ENCODE measurements at places on chromosomes 7 and 10.

GRCh38 chr10:132241496-132241895, 54.7 kb downstream of the DPYSL4 start:
- DNase-seq: no peak

GRCh38 chr10:78572565-78572964, 496.2 kb upstream of the ZMIZ1 start:
- no peak for DNase-seq

DNA sequence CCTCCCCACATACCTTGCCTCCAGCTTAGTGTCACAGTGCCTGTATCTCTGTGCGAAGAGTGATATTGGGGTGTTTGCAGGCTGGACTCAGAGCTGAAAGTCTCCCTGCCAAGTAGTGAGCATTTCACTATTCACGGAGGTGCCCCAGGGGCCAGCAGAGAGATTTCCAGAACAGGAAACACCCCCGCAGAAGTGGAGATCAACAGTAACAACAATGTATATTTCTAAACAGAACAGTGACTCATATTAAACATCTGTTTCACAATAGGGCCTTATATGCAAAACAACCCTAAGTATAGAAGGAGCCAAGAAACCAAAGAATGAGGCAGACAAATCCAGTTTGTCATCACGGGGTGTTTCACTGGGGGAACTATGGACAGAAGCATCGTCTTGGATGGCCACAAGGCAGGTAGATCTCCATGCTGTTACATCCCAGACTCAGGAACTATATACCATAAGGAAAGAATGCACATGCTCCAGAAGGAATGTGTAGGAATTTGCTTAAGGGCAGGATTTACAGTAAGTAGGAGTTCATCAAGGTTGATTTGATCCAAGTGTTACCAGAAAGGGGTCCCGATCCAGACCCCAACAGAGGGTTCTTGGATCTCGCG, 29.3 kb upstream of the CCL24 start:
- no peak for DNase-seq

GRCh38 chr10:21318540-21319167, 206.8 kb downstream of the SKIDA1 start:
- DNase-seq: no peak

GRCh38 chr7:16989811-16990413, 108.1 kb upstream of the AGR3 start:
- no peak for DNase-seq

GRCh38 chr7:127891144-127891543, 140.1 kb downstream of the LRRC4 start:
- DNase-seq: no peak

DNA sequence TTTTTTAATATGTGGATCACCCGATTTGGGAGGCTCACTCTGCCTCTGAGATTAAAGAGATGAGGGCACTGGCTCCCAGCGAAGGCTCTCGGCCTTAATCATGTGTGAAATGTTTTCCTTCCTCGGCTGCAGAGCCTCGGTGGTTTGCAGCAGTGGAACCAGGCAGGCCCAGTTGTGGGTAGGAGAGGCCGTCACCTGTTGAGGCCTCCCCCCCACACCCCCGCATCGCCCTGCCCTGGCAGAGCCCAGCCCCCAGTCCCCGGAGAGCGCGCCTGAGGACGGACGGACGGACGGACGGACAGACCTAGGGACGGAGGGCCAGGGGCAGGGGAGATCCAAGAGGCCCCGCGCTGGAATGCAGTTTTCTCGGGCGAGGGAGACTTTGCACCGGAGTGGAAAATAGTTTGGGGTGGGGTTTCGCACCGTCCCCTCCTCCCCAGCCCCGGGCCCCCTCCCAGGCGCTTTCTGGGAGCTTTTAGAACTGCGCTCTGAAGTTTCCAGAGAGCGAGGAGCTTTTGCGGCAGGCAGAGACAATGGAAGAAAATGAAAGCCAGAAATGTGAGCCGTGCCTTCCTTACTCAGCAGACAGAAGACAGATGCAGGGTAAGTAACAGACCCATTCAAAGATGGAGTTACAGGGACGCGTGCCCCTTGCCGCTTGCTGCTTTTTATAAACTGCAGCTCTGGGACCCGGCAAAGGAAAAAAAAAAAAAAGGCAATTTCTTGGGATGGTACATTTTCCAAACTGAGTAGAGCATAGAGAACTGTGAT, at the start of gene KIAA1217:
Gene KIAA1217 (plus strand): TSS at position 478 of the 771 bp plus-strand sequence. CDS start 56 bp downstream, at position 534.
- no peak for DNase-seq

GRCh38 chr10:14009371-14010100, 321.2 kb downstream of the FRMD4A start:
- peak; percentile 20 for DNase-seq

DNA sequence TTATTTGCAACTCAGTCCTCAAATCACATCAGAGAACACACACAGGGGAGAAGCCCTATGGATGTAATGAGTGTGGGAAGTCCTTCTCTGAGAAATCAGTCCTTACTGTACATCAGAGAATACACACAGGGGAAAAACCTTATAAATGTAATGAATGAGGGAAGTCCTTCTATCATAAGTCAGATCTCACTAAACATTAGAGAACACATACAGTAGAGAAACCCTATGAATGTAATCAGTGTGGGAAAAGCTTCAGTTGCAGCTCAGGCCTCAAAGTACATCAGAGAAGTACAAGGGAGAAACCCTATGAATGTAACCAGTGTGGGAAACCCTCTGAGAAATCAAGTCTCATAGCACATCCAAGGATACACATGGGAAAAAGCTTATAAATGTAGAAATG, 39.0 kb upstream of the ZNF248 start:
- no peak for DNase-seq

DNA sequence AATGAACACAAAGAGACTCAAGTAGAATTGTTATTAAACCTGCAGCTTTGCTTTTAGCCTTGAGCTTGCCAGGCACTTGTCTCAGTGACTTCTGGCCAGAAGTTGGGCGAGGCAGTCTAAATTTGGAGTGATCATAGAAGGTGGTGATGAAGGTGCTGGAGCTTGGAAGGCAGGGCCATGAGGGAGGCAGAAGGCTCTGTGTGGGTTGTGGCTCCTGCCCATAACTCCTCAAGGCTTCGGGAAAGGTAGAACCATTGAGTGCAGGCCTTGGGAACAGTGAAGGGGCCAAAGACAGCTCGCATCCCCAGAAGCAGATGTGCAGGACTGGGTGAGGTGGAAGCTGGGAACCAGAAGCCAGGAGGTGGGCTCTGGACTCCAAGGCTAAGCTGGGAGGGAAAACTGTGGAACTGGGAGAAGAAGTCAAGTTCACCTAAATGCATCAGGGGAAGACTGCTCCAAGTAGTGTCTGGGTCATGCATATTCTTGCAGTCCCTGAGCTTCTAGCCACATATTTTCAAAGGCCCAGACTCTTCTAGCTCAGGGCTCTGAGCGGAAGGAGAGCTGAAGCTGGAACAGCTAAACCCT, 111.1 kb upstream of the HABP2 start:
- no peak for DNase-seq

DNA sequence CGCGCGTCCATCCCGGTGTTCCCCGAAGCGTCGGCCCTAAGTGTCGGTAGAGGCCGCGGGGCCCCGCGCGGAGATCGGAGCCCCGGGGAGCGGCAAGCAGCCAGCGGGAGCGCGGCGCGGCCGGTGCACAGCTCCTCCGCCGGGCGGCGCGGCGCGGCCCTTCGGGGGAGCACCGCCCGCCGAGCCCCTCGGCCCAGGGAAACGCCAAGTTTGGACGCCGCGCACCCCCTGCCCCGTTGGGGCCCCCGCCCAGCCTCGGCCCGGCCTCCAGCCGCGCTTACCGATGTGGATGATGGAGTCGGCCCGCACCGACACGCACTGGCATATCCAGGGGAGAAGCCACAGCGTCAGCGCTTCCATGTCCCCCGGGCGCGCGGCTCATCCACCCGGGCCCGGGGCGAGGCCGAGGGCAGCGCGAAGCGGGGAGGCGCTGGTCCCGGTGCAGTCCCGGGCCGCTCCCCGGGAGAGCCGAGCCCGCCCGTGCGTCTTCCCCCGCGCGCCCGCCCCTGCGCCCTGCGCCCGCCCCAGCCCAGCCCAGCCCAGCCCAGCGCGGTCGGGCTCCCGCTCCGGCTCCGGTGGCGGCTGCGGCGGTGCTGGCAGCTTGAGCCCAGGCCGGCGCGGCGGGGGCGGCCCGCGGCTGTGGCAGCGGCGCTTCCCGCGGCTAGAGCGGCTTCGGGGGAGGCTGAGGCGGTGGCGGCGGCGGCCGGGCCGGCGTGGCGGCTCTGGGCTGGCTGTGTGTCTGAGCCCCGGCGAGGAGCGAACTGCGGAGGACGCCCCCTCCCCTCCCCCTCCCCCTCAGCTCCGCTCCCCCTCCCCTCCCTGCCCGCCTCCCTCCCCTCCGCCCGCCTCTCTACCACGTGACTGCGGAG, at the start of gene GRID1:
Gene GRID1 (minus strand): TSS at position 763 of the 869 bp plus-strand sequence.
- no peak for DNase-seq

DNA sequence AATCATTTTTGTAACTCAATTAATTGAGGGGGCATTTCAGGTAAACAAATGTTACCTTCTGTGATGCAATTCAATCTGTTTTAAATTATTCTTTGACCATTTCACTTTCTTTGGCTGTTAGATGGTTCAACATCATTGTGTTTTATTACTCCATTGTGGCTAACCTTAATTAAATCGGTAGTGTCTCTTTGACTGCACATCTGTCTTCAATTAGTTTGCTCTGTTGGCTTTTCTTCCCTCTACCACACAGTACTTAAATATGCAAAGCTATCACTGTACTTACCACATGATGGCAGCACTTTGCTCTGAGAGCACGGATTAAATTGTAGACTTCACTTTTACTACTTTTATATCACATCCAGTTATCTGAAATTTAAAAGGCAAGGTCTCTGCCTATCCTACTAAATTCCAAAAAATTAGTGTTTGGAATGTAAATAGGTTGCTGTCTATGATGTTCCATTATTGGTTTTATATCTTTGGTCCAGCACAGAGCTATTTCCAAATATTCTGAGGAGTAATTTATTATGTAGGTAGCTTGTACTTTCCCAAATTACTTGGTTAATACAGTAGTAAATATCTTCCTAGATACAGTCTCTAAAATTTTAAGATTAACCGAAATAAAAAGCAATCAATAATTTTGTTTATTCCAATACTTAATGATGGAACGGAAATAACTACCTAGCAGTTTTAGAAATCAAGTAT, 352.0 kb downstream of the PCLO start:
- DNase-seq: no peak

DNA sequence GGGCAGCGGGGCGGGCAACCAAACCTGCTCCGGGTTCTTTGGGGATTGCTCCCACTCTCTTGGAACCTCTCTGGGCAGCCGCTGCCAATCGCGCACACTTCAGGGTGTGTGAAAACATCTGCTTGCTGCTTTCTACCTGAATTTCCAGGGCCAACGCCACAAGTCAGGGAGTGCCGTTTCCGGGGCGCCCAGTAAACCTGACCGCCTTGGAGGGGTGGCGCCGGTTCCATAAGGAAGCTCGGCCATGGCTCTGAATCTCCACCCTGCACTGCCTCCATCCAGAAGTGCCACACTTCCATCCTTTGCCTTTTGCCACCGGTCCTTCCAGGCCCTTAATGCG, 679 bp upstream of the AFAP1L2 start:
- no peak for DNase-seq

- DNase-seq: no peak
These were observed 164.2 kb downstream of the HDAC9 start for GRCh38 chr7:18659746-18660145.

GRCh38 chr7:71480791-71481190, 348.8 kb downstream of the GALNT17 start:
- DNase-seq: no peak

- no peak for DNase-seq
These were observed 185.6 kb downstream of the ANK3 start for GRCh38 chr10:60203993-60204618.

DNA sequence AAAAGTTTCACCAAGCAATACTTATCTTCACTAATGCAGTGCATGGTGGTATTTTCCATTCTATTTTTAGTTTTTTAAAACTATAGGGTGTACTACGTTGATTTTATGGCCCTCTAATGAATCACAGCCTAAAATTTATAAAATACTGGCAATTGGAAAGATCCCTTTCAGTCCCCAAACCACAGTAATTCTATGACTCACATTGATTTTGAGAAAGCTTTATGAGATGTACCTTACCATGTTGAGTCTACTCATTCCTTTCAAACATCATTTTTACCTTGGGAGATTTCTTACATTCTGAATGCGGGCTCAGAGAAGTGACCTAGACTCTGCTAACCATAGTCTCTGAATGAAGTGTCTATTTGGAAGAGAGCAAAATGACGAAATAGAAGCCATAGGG, 141.6 kb downstream of the GPR85 start:
- no peak for DNase-seq

DNA sequence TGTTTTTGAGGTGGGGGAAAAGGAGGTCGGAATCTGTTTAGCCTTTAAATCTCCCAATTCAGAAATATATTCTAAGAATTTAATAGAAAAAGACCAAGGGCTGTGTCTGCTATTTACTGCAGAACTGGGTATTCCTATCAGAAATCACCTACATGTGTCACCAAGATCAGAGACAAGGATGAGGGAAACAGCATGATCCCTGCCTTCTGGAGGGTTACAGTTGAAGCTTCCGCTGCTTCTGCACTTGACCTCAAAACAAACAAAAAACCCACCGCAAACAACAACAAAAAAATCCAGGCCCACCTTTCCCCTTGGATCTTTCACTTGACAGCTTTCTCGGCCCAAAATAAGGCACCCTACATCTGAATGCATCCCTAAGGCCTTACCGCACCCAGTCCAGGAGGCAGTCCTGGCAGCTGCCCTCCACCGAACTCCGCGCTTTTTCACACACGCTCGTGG, 750 bp upstream of the CDK14 start:
- no peak for DNase-seq

GRCh38 chr7:130276796-130277762, 10.4 kb downstream of the CPA2 start:
- no peak for DNase-seq

- DNase-seq: no peak
These were observed 3.4 kb upstream of the HYCC1 start for GRCh38 chr7:23017309-23017708.

- no peak for DNase-seq
These were observed 16.3 kb downstream of the PRKCQ start for GRCh38 chr10:6563731-6564130.

DNA sequence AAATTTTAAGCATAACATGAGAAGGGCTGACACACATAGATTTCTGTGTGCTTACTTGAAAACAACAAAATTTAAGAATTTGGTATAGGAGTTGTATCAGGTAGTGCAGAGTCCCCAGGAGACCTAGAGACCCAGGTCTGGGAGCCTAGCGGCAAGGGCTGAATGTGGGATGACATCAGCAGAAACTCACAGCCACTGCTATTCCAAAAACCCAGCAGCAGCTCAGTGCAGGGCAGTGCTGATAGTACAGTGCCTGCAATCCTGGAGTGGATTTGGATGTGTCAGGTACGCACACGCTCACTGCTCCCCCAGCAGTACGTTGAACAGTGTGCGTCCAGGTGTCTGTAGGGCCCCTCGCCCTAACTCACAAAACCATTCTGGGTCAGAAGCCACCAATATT, 87.1 kb downstream of the EGFR start:
- no peak for DNase-seq

All from stimulated activated CD8-positive, alpha-beta memory T cell treated with anti-CD3 and anti-CD28 coated beads, Interleukin-4, amount 100 ng/mL, for 4 hours (primary cell).